ENCODE measurements at places on chromosomes 16 and 17. TPM values are rescaled to one million over a fixed set of nuclear protein-coding genes. Genes with fewer than 3 reads are reported as not detected.

DNA sequence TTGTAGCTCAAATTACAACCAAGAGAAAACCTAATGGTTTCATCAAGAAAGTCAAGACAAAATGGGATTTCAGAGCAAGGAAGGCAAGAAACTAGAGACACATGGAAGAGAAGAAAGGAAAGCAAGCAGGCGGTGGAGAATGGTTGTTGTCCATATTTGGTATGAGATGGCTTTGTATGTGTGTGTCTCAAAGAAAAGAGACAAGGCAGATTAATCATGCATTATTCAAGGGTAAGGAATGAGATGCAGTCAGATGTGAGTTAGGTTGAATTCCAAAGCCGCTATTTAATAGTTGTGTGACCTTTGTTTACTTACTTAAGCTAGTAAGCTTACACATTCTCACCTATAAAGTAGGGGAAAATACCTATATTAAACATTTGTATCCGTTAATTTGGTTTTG lies 1029.6 kb downstream of the CDH11 start:
- no peak for DNase-seq

DNA sequence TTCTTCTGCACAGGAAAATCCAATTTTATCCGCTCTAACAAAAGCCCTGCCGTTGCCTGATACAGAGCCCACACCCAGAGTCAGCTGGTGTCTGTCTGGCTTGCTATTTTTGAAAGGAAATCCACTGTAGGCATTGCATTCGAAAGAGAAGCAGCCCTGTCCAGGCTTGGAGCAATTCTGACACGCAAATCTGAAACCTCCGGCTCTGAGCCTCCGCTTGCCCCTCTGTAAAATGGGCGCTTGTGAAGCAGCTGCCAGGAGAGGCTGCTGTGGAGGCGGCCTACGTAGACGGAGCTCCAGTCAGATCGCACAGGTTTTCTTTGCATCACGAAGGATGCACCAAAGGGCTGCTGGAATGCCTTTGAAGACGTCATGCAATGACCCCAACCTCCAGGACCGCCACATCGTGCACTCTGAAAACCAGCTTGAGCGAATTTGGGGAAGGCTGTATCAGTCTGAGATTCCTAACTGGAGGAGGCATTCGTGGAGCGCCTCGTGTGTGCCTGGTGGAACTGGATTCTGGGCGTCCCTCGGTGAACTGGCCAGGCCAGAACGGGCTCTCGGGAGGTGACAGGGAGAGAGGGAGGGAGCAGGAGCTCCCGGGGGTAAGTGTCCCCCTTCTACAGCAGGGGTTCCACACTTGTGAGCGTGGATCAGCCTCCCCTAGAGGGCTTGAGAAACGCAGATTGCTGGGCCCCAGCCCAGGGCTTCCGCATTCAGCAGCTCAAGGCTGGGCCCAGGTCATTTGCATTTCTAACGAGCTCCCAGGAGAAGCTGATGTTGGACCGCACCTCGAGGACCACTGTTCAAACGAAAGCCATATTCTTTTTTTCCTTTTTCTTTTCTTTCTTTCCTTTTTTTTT lies 215.5 kb downstream of the MRTFB start:
- DNase-seq = no peak

- no peak for DNase-seq
Observed at GRCh38 chr16:31084584-31085302, 4.0 kb downstream of the PRSS53 start.

- no peak for DNase-seq
Observed at GRCh38 chr16:75025761-75026160, 26.9 kb downstream of the ZNRF1 start.

The CDC42EP4 gene
- 3.2 TPM for total RNA-seq

The RHOT1 gene
- total RNA-seq = 29.9 TPM

DNA sequence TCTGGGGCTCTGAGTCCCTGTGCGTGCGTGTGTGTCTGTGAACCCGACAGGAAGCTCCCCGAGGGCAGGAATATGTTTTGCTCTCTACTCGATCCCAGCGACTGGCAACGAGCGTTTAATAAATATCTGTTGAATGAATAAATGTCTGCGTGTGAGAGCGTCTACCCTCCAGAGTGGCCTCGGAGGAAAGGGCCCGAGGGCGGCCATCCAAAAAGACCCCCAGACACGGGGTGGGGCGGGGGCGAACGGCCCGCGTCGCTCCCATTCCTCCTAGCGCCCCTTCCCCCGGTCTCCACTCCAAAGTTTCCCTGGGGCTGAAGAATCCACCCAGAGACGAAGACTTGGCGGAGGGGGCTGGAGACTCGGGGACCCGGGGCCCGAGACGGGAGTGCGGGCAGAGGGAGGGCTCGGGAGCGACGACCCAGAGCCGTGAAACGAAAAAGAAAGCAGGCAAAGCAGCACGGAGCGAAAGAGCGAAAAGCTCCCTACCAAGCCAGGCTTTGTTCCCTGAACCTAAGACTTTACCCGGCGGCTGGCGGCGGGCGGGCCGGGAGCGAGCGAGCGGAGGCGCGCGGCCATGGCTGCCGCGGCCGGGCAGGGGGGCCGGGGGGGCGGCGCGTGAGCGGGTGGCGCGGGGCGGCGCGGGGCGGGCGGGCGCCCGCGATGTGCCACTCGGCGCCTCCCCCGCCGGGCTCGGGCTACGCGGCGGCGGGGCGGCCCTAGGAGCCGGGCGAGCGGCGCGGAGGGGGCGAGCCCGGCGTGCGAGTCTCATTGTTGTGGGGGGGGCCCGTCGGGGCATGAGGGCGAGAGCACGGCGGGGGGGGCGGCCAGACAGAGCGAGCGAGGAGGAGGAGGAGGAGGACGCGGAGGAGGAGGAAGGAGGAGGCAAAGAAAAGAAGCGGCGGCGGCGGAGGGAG lies at the start of gene MLLT6:
TSS of gene MLLT6 (plus strand) at position 668 of the 917 bp plus-strand sequence. CDS start 360 bp downstream, outside the sequence.
- DNase-seq = peak; percentile 81

DNA sequence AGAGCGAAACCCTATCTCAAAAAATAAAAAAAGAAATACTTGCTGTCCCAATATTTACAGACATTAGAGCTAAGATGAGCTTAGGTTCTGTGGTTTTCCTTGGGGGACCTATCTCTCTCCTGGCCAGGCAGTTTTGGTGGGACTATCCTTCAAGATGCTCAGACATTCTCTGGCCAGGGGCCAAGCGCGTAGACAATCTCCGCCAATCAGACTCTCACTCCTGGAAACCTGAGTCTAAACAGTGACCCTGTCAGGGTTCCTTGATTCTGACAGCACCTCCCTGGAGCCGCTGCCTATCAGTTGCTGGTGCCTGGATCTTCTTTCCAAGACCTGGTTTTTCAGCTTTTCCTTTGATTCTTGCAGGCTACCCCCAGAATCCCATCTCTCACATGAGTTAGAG lies 45.6 kb downstream of the EMP2 start:
- no peak for DNase-seq

GRCh38 chr16:88499836-88500251 lies 46.8 kb downstream of the ZFPM1 start:
- DNase-seq = no peak

- no peak for DNase-seq
Observed at GRCh38 chr17:8776248-8776647, 17.9 kb upstream of the SPDYE4 start.

DNA sequence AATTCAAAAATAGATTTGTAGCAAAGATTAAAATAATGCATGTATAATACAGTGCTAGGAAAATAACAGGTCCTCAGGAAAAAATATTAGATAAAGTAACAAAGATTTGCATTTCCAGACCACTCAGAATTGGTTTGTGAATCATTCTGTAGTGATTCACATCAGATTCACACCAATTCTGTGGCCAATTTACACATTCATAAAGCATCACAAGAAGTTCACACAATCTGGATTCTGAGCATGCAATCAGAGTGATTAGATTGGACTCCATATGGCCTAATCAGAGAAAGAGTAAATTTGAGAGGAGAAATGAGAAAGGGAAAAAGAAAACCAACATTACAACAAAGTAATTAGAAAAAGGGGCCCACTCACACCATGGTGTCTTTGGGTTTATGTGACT lies 36.0 kb upstream of the SLC47A1 start:
- no peak for DNase-seq

GRCh38 chr17:63249256-63250004 lies 196.7 kb downstream of the CYB561 start:
- no peak for DNase-seq

DNA sequence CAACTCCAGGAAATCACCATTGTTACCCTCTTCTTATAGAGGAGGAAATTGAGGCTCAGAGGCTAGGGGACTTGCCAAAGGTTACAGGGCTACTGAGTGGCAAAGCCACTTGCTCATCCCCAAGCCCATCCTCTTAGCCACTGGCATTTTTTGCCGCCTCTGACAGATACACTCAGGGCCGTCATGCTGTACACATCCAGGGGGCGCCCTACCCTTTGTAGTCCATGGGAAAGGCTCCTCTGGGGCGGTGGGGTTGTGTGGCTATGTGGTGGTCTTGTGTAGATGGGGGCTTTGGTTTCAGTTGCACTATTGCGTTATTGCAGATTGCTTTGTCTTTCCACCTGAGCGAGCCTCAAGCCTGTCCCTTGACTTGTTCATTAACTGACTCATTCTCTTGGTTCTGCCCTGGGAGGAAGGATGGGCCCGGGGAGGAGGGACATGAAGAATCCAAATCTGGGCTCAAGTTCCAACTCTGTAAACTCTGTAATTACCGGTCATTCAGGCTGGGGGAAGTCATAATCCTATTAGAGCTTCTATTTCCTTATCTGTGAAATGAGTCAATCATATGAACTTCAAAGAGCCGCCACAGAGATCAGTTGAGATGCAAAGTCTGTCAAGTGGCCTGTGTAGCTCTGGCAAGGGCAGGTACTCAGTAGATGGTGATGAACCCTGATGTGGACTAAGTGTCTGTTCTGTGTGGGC lies 2.8 kb downstream of the NOS2 start:
- no peak for DNase-seq

- DNase-seq = no peak
Observed at GRCh38 chr16:88374736-88375135, 8.0 kb upstream of the ZNF469 start.

The XYLT1 gene
- 17.9 TPM for total RNA-seq

- DNase-seq = no peak
Observed at GRCh38 chr17:63247706-63248105, 198.4 kb downstream of the CYB561 start.

DNA sequence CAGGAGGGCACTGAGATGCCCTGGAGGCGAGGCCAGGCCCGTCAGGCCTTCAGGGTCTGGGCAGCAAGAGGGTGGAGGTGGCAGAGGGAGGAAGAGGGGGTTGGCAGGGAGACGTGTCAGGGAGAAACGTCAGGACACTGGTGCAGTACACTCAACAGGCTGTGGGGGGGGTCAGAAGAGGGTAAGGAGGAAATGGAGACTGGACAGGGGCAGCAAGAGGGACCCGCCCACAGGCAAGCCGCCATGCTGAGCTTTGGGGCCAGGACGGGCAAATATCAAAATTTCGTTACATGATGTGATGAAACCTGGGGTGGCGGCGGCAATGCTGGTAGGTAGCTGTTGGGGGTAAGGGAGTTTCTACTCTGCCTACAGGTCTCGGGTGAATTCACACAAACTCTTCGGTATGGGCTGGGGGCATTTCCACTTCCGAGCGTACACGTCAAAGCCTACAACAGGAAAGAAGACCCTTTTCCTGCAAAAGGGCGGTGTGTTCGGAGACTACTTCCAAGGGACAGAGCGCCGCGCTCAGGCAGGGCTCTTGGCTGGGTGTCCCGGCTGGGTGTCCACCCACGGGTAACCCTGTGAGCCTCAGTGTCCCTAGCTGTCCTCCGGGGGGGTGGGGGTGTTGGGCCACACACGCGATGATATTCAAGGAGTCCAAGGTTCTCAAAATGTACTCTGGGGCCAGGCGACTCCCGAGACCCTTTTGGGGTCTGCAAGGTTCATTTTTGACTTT lies 43.3 kb upstream of the ATP2A3 start:
- no peak for DNase-seq

The TNS4 gene
- 10.6 TPM for total RNA-seq

DNA sequence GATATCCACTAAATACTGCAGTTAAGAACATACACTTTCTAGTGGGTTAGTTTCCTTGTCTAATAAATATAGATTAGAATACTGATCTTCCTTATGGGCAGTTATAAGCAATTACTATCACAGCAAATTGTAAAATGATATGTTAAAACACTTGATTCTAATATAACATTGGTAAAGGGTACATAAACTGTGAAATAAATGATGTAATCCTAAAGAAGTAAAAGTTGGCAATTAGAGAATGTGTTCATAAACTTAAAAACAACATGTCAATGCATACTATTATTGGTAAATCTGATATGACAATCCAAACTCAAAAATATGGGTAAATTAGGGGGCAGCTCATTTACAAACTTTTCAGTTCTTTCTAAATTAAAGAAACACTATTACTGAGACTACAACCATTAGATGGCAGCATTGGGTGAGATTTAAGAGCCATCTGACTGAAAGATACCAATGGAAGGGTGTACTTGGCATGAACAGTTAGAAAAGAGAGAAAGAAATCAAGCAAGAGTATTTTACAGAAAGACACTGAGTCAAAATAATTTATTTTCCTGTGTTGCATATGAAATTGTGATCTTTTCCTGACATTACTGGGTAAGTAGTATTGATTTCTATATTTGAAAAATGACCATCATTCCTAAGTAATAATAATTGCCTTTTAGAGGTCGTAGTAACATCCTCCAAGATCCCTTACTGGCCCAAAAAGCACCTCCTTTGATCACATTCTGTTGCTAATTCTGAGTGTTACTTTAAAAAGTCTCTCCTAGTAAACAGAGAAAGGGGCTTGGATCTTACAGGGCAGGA lies 119.6 kb downstream of the SPAG9 start:
- DNase-seq = no peak

- no peak for DNase-seq
Observed at GRCh38 chr17:65988451-65988850, 203.5 kb downstream of the CEP112 start.

The PRPF8 gene
- total RNA-seq = 332 TPM

The KRTAP1-4 gene
- total RNA-seq = not detected

- peak; percentile 94 for DNase-seq
Observed at GRCh38 chr16:89686520-89687091, at the start of gene CDK10. CDK10 (plus strand) TSS chr16:89686689; CDS start chr16:89686711, 22 bp downstream.

DNA sequence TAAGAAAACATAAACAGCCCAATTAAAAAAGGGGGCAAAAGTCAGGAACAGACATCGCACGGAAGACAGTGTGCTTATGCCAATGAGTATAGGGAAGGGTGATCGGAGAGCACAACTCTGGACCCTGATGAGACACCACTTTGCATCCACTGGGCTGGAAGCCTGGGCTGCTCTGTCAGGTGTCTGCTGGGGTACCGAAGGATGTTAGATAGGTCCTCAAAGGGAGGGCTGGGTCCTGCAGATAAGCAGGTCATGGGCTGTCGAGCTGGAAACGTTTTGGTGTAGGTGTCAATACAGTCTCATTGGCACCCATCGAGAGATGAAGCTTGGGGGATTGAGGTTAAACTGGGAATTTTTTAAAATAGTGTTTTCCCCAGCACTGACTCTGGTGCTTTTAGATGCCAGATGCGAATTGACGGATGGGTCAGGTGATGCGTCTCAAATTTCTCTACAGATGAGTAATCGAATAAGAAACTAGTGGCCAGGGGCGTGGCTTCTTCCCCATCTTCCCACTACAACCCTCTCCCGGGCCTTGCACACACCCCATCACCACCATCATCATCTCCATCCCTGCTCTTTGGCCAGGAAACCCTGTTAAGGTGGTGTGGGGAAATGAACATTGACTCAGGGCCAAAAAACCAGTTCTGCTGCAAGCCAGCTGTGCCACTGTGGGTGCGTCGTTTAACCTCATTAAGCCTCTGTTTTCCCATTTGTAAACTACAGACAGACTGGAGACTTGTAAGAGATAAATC lies 47.8 kb upstream of the IRF8 start:
- no peak for DNase-seq

All from activated T-cell treated with anti-CD3 and anti-CD28 coated beads, Interleukin-2, amount 50 U/mL, for 72 hours (primary cell).